COLO829 (cell line): ENCODE measurements at places on chromosomes 2 and 18.

DNA sequence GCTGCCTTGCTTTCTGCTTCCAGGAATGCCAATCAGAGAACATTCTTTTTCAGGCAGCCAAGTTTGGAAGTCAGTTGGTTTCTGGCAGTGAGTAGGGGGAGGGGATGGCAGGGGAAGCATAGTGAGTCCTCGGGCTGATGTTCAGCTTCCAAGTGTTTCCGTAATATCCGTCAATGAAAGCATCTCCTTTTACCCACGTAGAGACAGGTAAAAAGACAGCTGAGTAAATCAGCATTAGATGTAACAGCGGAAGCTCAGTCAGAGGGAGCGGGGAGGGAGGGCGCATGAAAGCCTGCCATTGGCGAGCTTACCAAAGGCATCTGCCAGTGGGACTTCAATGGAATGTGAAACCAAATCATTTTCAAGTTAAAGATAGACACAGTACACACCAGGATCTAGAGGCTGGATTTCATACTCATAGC is 117.1 kb upstream of the DTNA start:
- DNase-seq, result no peak

- DNase-seq, result no peak
These were observed 118.7 kb upstream of the NRP2 start for GRCh38 chr2:205563646-205564045.

GRCh38 chr2:121705390-121705789 is 31.3 kb downstream of the NIFK start:
- DNase-seq, result no peak

GRCh38 chr2:241777686-241778627 is 1.3 kb downstream of the GAL3ST2 start:
- no peak for DNase-seq

- no peak for DNase-seq
These were observed 46.2 kb downstream of the WDR75 start for GRCh38 chr2:189487283-189488007.

GRCh38 chr18:13539050-13539449 is 187.3 kb downstream of the FAM210A start:
- DNase-seq, result no peak

- DNase-seq, result peak; percentile 16
These were observed 93.3 kb upstream of the ALKAL2 start for GRCh38 chr2:381181-381580.

DNA sequence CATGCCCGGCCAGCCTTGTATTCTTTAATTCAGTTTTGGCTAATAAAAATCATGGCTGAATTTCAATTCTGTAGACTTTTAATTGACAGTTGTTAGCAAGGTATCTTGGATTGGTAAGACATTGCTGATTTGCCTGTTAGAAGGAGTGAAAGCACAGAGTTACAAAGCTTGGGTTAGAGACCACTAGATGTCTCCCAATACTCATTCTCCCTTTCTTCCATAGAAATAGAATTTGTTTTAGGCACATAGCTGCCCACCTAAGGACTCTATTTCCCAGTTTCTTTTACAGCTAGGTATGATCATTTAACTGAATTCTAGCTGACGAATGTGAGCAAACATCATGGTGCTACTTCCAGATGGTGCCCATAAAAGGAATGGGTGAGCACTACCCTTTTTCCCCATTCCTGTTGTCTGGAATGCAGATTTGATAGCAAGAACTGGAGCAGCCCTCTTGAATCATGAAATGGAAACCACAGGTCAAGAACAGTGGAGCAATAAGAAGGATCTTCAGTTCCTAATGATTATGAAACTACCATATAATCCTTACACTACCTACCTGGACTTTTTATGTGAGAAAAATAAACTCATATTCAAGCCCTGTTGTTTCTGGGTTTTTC is 17.5 kb downstream of the PECR start:
- DNase-seq, result no peak

DNA sequence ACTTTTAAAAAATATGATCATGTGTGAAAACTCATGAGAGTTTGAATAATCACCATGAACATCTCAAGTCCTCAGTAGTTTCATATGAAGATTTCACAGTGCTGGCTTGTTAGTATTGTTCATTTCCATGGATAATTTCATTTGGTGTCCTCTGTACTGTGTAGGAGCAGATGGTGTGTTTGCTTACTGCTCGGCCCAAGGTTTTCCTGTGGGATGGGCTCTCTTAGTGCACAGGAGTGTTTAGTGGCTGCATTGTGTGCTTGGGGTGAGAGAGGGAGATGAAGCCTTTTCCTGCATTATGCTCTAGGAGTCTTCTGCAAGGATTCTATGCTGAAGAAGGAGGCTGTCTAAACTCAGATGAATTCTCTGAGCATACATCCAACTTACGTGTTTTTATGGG is 270.6 kb downstream of the SOCS6 start:
- no peak for DNase-seq

GRCh38 chr2:2222931-2223330 is 108.1 kb downstream of the MYT1L start:
- no peak for DNase-seq
